Smooth muscle cell of trachea (primary cell): ENCODE measurements at places on chromosomes 5 and 9. TPM values are rescaled to one million over a fixed set of nuclear protein-coding genes. Genes with fewer than 3 reads are reported as not detected.

The LRRC19 gene
- total RNA-seq = not detected in 2 replicates

The DND1 gene
- total RNA-seq = 0.17 and 0.29 TPM in 2 replicates

The SLC6A7 gene
- not detected in 2 replicates for total RNA-seq

The CTXN3 gene
- total RNA-seq = not detected in 2 replicates

The KIF20A gene
- 12.2 and 108 TPM in 2 replicates for total RNA-seq

The CDH9 gene
- total RNA-seq = not detected in 2 replicates

The GABRB2 gene
- not detected in 2 replicates for total RNA-seq

The FBN2 gene
- total RNA-seq = 12.1 and 78.2 TPM in 2 replicates

The FGFR4 gene
- 20.1 and 36.7 TPM in 2 replicates for total RNA-seq

The PNPLA7 gene
- total RNA-seq = 1.3 and 2.0 TPM in 2 replicates

The DIPK1B gene
- total RNA-seq = 0.58 and 2.2 TPM in 2 replicates

The PDCD1LG2 gene
- 5.3 and 6.3 TPM in 2 replicates for total RNA-seq

The SOWAHA gene
- 0.15 and 0.17 TPM in 2 replicates for total RNA-seq

The ACER2 gene
- total RNA-seq = 1.6 and 3.6 TPM in 2 replicates

The C5orf58 gene
- total RNA-seq = not detected in 2 replicates

The TESK1 gene
- 7.3 and 15.7 TPM in 2 replicates for total RNA-seq

The NPM1 gene
- 947 and 1,888 TPM in 2 replicates for total RNA-seq
